Stimulated activated effector memory CD8-positive, alpha-beta T cell treated with anti-CD3 and anti-CD28 coated beads, Interleukin-12 subunit alpha, Interleukin-12 subunit beta, amount 100 ng/mL, for 72 hours (primary cell): ENCODE measurements at places on chromosomes 3 and 15.
A peak's percentile ranks its signal among the peaks of the same experiment; 100 is the strongest.

GRCh38 chr15:101083336-101084045 is 164.3 kb downstream of the LRRK1 start:
- no peak for DNase-seq

- no peak for DNase-seq
These were observed 110.7 kb downstream of the ZMAT3 start for GRCh38 chr3:178960918-178961317.

DNA sequence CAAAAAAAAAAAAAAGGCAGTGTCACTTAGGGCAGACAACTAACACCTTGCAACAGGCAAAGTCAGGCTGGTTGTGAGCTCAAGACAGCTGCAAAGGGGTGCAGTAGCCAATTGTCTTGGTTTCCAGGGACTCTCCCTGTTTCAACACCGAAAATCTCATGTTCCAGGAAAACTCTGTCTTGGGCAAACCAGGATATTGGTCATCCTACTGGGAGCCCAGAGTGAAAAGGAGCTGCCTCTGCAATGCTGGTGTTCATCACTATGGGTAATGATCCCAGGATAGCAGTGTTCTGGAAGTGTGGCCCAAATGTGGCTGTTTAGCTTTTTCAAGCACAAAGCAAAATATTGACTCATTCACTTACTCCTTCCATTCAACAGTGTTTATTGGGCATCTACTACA is 82.6 kb downstream of the ARHGAP31 start:
- no peak for DNase-seq

DNA sequence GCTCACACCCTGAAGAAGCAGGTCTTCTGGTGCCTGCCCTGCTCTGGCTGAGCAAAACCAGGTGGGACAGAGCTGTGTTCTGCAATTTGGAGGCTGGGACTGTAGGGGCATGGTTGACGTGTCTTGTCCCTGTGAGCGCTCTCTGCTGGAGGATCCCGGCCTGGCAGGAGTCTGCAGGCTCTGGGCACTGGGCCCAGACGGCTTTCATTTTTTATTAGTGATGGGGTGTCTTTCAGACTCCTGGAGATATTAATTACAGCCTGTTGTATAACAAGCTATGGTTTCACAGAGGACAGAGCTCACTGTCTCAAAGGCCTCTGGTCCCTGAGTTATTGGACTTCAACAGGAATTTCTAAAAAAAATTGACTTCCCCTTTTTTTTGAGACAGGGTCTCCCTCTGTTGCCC is 29.5 kb upstream of the ZNF710 start:
- peak; percentile 73 for DNase-seq

DNA sequence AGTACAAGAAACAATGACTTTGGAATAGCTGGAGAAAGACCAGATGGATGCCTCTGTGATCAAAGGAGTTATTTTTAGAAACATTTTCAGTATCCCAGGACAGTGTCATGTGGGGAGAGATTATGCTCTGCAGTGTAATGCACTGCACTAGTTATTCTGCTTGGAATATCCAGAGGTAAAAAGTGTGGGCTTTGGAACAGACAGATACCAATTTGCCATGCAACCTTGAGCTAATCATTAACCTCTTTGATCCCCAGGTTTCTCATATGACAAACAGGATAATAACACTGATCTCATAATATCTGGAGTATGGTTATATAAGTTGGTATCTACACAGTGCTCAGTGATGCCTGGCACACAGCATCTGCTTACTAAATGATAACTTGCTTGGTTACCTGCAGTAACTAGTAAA is 12.2 kb upstream of the SLC7A14 start:
- DNase-seq: no peak

DNA sequence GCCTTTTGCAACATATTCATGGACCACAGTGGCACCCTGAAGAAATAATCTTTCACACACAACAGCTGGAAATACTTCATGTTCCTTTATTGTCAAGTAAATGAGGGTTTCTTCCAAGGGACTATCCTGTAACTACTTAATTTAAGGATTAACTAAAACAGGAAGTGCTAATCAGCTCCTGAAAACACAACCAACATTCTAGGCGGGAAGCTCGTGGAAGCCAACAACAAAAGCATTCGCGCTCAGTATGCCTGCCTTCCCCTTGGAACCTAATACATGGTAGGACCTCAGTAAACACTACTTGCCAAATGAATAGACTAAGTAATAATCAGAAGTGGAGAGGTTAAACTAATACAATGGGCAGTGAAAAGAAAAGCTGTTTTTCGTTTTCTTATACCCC is 300.9 kb downstream of the RORA start:
- no peak for DNase-seq

DNA sequence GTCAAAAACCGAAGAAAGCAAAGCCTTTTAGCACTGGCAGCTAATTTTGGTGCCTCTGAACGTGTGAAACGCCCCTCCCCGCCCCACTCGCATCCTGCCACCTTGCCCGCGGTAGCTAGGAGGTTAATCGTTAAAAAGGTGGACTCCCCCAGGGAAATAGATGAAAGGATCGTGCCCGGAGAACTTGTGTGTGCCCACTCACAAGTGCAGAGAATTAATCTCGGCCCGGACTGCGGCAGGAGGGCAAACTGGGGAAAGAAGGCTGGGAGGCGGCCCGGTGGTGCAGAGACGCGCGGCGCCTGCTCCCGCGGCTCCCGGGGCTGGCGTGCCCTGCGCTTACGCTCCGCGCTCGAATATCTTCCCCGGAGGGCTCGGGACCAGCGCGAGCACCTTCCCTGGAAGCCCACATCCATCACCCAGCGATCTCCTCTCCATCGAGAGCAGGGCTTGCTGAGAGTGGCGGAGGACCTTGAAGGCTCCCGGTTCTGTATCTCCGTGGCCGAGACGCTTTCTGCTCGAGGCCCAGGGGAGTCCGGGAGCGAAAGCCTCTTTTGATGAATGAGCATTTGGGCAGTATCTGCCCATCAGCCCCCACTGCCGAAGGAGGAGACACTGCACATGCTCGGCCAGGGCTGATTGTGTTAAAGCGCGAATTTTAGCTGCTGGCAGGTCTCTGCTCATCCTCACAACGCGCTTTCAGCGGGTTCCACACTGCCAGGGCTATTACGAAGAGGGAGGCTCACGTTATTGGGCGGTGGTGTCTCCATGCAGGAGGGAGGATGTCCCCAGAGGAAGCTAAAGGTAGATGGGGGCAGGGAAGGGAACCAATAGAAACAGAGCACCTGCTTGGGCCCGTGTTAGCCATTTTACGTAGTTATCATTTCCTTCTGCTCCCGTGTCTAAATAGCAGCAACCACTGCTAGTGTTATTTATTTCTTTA is 1.3 kb upstream of the SPTSSB start:
- DNase-seq: peak; percentile 7

DNA sequence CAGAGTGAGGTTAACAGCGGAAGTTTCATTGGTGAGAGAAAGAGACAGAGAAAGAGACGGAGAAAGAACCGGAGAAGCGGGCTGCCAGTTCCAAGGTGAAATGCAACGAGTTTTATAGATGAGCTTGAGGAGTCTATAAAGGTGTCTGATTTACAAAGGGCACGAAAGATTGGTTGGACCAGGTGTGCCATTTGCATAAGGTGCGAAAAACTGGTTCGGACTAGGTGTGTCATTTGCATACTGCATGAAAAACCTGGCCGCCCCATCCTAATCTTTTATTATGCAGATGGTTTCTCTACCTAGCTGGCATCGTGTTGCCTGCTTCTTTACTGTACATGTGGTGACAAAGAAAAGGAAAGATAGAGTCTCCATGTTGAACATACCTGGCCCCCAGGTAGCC is 253.8 kb upstream of the IGF1R start:
- no peak for DNase-seq

DNA sequence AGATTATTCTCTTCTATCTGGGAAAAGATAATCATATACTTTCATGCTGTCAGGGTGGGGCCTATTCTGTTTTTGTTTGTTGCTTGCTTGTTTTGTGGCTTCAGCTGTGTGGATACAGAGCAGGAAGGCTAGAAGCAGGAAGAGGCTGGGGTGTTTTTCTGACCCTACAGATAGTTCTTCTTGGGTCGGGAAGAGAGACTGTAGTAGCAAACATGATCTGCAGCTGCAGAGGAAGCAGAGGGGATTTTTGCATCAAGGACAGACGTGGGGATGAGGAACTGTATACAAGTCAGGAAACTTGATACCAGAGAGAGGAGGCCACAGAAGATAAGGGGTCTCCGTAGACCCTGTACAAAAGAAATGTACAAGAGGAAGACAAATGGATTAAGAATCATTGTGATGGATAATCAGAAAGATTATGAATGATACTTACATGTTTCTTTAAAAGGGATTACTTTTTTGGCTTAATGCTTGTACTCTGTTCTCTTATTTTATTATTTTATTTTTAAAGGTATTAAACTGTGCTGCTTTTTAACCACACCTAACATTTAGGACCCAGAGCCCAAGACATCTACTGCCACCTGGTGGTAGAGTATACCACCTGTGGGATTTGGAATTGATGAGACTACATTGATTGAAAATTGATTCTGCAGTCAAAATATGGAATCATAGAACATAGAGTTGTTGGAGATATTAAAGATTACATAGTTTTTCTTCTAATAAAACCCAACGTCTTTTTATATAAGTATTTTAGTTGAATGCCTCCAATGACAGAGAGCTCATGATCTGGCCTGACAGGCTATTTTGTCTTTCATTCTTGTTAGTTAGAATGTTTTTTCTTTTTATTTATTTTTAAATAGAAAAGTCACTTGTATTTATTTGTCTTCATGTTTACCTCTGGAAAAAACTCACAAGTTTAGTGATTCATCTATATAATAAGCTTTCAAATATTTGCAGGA is 87.3 kb upstream of the ROPN1 start:
- no peak for DNase-seq

- DNase-seq: no peak
These were observed 556.9 kb downstream of the IGSF11 start for GRCh38 chr3:118477768-118478167.

GRCh38 chr3:158845765-158846350 is 44.0 kb downstream of the MFSD1 start:
- no peak for DNase-seq

GRCh38 chr3:127061641-127062040 is 78.7 kb downstream of the PLXNA1 start:
- no peak for DNase-seq

DNA sequence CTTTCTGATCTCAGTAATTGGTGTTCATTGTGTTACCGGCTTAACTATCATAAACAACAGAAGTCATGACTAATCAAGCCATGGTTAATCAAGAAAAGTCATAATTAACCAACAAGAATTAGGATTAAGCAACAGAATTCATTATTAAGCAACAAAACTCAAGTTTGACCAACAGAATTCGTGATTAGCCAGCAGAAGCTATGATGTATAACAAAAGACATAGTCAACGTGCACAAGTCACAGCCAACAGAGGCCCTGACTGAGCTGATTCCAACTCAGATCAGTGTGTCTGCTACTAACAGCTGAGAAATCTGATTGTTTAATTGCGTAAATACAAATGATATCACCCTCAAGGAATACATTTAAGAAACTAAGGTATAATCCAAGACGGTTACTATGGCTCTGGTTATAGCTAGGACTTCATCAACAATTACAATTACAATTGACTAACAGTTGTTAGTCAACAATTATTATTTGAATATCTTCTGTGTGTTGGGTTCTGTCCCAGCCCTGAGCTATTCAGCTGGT is 67.7 kb downstream of the RARB start:
- DNase-seq: no peak

- no peak for DNase-seq
These were observed 97.7 kb downstream of the PLCH1 start for GRCh38 chr3:155647206-155647605.

DNA sequence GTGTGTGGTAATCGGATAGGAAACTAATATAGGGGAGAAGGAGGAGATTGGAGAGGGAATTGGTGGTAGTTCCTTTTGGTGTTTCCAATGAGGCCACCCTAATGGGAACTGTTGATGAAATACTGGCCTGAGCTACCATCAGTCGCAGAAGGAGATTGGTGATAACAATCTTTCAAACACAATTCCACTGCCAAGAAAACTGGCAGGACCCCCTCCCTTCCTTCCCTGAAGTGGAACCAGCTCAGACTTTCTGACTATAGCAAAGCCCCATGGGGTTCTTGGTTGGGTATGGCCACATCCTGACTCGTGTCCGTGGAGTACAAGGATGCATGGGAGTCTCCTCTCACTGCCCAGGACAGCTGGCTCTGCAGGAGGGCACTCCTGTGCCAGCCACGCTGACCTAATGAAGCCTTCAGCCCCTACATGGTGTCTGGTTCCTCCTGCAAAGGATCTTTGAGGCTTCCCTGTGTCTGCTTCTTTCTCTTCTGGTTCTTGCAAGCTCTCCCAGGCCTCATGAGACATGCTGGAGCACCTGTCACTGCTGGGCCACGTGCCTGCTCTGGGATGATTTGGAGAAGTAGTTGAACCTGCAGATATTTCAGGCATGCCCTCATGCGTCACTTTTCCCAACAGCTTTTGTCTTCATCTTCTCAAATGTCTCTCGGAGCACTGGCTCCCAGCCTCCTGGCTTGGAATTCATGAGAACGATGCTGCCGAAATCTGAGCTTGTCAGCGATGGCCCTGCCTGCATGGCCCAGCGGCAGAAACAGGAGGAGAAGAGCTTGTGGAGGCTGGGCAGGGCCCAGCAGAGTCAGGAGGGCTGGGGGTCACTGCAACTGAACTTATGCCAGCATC is 90.0 kb upstream of the ADPGK start:
- DNase-seq: peak; percentile 33

DNA sequence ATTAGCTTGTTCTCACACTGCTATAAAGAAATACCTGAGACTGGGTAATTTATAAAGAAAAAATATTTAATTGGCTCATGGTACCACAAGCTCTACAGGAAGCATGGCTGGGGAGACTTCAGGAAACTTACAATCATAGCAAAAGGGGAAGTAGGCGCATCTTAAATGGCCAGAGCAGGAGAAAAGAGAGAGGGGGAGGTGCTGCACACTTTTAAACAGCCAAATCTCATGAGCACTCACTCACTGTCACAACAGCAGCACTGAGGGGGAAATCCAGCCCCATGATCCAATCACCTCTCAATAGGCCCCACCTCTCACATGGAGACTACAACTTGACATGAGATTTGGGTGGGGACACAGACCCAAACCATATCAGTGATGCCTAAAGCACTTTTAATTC is 82.5 kb downstream of the DCLK3 start:
- DNase-seq: no peak

- DNase-seq: no peak
These were observed 122.3 kb upstream of the PRR20G start for GRCh38 chr3:127410137-127410488.
